ENCODE measurements at places on chromosomes 2 and 18.

DNA sequence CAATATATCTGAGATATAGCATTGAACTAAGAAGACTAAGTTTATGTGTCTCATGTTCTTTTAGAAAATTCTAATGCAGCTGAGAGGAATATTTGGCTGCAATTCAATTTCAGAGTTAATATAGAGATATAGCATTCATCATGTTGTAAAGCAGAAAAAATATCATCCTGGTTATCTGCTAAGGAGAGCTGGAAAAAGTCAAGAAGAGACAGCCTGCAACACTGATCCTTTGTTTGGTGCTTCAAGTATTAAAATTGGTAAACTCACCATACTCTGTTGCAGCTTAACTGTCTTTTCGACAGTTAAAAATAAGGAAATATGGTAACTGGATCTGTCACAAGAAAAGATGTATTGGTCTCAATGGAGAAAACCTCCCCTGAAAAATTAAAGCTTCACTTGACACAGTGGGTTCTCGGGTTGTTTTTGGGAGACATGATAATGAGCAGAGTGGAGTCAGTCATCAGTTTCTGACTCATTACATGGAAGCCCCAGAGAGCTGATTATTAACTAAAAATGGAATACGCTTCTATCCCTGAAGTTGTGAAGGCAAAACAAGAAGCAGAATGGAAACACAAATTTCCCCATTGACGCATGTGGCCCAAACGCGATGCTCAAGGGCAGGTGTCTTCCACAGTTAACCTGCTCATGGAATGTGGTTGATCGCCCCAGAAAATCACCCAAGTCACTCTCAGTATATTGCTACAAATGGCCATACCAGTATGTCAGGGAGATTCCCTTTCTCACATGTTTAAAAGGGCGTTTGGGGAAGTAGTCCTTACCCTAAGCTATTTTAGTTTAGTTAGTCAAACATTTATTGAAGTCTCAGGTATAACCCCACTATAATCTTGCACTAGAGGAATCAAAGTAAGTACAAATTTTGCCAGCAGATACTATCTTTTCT, 8.2 kb downstream of the BCL2 start:
- no peak for DNase-seq

GRCh38 chr18:77049938-77050337, 82.6 kb downstream of the MBP start:
- DNase-seq = no peak

DNA sequence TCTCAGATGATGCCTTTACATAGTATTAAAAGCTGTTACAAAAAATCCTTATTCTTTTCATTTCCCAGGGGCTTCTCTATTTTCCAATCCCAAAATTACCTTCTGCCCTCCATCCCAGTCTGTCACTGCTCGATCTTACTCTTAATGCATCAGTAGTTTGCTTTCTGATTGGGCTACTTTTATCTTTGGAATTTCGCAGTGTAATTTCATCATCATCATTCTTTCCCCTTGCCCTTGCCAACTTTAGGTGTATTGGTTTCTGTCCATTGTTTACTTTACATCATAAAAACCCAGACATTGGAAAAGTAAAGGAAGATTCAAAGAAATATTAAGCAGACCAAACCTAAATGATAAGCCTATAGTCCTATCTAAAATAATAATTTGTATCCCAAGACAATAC, 457.2 kb downstream of the PIK3C3 start:
- DNase-seq = no peak

DNA sequence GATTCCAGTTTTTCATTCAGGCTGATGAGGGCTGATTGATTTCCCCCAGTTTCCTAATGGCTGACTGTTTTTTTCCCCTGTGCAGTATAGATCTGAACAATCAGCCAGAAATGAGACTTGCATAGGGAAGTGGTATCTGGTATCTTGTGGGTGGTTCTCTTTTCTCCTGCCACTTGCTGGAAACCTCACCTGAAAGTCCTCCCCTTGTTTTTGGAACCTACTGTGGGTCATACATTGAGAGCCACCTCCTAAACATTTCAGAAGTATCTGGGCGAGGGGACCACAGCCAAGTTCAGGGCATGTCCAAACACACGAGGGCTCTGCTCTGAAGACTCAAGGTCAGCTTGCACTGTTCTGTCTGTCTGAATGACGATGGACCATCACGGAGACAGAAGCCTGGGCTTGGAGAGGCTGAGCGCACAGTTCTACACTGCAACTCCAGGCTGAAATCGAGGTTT, 19.3 kb downstream of the ALPK2 start:
- no peak for DNase-seq

DNA sequence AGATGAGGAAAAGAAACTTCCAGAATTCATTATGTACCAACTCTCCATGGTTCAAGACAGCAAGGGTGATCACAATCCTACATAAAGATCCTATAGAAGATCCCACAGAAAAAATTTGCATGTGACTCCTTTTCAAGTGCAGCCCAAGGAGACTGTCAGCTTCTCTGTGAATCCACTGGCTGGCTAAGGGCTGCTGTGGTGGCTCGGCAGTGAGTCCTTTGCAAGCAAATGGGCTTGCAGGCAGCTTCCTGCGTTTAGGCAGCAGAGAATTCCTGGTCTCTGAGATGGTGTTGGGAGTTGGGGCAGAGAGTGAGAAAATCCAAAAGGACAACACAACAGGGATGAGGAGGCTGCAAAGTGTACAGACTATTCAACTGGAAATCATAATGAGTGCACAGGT, 43.4 kb downstream of the NABP1 start:
- no peak for DNase-seq

GRCh38 chr2:120477198-120477597, 131.3 kb downstream of the INHBB start:
- DNase-seq = no peak

DNA sequence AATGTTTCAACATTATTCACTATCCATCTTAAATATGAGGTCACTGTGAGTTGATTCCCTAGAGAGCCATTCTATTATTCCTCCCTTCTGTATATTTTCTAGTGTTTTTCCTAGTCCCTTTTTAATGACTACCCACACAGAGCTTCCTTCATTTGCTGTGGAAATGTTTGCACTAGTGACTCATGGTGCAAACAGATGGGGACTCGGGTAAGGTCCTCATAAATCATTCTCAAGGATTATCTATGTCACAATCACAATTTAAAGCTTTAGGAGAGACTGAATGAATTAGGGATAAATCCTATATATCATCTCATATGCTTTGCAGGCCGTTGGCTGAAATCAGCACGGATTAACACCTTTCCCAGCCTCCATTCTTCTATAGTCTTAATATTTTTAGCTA, 159.6 kb downstream of the DCC start:
- peak; percentile 17 for DNase-seq

GRCh38 chr18:36539674-36540231, 242.2 kb downstream of the FHOD3 start:
- no peak for DNase-seq

- DNase-seq = no peak
Observed at GRCh38 chr2:59458800-59459199, 1094.7 kb downstream of the BCL11A start.

DNA sequence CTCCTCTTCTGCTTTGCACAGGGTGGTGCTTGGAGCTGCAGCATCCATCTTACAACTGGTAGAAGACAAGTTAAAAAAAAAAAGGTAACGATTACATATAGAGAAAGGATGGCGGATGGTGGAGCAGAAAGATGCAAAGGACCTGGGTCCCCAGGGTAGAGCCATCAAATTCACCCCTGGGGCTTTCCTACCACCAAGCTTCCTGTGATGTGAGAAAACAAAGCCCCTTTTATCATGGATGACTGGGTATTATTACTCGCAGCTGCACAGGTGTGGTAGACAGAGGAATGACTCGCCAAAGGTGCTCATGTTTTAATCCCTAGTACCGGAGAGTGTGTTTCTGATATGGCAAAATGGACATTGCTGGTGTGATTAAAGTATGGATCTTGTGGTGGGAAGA, 1.3 kb upstream of the ACOXL start:
- DNase-seq = no peak

DNA sequence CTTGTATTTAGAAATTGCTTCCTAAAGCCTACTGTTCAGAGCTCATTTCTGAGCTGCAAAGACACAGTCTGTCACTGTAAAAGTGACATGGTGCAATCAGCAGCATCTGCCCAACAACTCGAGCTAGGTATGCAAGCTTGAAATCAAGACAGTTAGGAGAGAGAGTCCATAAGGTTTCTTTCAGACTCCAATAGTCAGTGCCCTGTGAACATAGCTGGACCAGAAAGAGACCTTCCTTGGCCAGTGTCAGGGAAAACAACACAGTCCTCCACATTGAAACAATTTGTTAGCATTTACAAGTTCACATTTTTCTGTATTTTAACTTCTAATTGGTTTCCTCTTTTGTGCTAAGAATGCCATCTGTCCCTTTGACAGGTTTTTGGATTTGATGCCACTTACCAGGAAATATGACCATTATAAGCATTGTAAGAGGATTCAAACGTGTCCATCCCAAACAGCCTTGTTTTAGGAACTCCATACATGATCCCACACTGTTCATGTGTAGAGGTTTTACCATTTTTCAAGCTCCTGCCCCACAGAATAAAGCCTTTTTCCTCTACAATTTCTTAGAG, 8.9 kb upstream of the MYCN start:
- no peak for DNase-seq

GRCh38 chr2:57396355-57397098, 650.1 kb upstream of the VRK2 start:
- DNase-seq = no peak

GRCh38 chr2:162586311-162586710, 242.4 kb downstream of the GCA start:
- no peak for DNase-seq

DNA sequence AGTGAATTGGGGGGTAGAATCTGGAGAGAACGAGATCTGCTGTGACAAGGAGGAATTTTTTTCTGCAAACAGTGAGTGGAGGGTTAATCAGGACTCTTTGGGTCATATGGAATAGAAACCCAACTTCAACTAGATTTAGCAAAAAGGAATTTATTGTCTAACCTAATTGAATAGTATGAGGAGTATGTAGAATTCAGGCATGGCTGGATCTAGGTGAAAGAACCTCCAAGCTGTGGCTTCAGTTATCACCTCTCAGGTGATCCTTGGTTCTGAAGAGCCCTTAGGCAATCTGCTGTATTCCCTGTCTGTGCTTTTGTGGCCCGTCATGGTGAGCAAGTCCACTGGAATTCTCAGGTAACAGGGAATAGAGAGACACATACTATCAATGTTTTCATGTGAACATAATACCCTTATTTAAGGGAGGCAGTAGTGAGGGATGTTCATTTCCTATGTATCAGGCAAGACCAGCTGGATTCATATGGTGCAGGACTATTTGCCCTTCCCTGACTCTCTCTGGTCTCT, 164.7 kb downstream of the ALPK2 start:
- DNase-seq = no peak

- DNase-seq = peak; percentile 40
Observed at GRCh38 chr18:79399275-79400081, 3.7 kb downstream of the NFATC1 start.

DNA sequence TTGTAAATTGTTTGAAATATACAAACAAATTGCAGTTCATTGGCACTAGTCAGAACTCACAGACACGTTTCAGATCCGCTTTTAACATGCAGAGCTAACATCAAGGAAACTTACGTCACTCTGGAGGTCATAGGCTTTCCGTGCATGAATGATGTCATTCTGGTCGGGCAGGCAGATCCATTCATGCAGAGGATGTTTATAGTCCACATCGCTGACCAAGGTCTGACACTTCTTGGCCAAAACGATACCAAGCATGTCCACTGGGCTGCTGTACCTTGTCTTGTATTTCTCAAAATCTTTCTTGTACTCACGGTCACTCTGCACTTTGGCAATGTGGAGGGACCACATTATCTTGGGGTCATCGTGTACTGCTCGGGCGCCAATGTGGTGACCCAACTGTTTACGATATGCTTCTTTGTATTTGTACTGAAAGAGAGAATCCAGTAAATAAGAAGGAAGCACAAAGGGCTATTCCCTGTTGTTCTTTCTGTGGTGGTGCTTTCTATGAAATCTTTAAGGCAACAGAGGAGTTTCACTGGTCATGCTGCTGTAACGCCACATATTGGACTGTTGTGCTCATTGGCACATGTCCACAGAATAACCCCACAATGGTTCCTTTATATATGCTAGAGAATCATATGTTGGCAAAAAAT, 114.8 kb downstream of the NEB start:
- no peak for DNase-seq

Data from HuH-7 (cell line).